GM04503 (cell line): ENCODE measurements at places on chromosomes 1 and 21.
A peak's percentile ranks its signal among the peaks of the same experiment; 100 is the strongest.

DNA sequence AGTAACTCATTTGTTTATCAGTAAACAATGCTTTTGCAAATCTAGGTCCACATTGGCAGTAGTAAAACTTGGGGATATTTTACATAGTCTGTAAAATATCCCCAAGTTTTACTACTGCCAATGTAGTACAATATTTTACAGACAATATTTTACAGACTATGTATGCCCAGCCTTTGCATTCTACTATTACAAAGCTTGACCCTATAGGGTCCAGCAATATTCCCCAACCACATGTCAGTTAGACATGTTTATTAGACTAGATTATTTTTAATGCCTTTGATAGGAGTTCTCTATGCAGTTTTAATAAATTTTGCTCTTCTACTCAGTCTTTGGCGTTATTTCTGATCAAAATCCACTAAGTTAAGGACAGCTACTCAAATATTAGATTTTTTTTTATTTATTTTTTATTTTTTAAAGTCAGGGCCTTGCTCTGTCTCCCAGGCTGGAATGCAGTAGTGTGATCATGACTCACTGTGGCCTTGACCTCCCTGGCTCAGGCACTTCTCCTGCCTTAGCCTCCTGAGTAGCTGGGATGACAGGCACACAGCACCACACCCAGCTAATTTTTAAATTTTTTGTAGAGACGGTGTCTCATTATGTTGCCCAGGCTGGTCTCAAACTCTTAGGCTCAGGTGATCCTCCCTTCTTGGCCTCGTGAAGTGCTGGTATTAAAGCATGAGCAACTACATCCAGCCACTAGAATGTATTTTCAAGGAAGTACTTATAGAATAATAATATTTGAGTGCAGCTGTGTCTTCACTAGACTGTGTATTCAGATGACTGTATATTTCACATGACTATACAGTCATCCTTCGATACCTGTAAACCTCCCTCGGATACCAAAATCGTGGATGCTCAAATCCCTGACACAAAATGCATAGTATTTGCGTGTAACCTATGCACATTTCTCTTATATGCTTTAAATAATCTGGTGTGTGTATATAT lies 19.8 kb downstream of the MIER1 start:
- DNase-seq = peak; percentile 42

GRCh38 chr1:238248356-238248755 lies 357.6 kb upstream of the ZP4 start:
- DNase-seq = no peak

GRCh38 chr1:113834716-113835115 lies 22.4 kb upstream of the RSBN1 start:
- DNase-seq = no peak

GRCh38 chr1:65235867-65236805 lies 73.2 kb upstream of the DNAJC6 start:
- no peak for DNase-seq

DNA sequence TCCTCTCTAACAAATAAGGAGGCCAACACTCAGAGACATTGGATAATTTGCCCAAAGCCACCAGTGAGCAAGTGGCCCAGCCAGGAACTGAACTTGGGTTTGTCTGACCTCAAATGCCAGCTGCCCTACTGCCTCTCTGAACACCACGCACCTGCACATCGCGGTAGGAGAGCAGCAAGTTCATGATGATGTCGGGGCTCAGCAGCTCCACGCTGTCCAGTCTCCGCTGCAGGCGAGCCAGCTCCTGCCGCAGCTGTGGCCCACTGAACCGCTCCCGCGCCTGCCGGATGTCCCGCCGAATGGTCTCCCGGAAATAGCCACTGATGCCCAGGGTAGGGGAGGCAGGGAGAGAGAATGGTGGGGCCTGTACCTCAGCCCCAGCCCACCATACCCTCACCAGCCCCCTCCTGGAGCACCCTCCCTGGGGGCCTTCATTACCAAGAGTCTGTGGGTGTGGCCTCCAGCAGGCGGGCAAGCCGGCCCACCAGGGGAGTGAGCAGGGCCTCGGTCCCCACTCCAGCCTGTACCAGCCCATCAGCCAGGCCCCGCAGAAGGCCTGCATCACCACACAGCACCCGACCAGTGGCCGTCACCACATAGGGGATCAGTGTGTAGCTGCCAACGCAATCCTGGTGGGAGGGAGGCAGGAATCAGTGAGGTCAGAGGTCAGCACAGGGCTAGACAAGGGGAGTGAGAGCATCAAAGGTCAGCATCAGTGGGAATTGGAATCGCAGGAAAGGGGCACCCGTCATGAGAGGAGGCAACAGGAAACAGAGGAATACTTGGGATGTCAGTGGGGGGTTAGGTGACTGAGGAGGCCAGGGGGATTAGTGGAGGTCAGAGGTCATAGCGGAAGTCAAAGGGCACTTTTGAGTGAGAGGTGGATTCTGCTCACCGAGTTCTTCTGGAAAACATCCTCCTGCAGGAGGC lies 2.7 kb downstream of the MAP3K6 start:
- no peak for DNase-seq

GRCh38 chr1:79568411-79568810 lies 561.9 kb upstream of the ADGRL4 start:
- no peak for DNase-seq

- DNase-seq = no peak
These were observed 565.3 kb upstream of the NEGR1 start for GRCh38 chr1:72847651-72848050.

DNA sequence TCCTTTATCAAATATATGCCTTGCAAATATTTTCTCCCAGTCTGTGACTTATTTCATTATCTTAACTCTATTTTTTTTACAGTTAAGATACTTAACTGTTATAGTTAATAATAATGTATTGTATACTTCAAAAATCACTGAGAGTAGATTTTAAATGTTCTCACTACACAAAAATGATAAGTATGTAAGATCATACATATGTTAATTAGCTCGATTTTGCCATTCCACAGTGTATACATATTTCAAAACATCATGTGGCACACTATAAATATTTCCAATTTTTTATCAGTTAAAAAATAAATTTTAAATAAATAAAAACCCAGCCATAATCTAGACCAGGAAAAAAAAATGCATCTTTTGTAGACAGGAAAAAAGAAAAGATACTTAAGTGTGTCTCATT lies 27.2 kb downstream of the CTTNBP2NL start:
- no peak for DNase-seq

- no peak for DNase-seq
These were observed 147.5 kb downstream of the RRAGC start for GRCh38 chr1:38712046-38712445.

DNA sequence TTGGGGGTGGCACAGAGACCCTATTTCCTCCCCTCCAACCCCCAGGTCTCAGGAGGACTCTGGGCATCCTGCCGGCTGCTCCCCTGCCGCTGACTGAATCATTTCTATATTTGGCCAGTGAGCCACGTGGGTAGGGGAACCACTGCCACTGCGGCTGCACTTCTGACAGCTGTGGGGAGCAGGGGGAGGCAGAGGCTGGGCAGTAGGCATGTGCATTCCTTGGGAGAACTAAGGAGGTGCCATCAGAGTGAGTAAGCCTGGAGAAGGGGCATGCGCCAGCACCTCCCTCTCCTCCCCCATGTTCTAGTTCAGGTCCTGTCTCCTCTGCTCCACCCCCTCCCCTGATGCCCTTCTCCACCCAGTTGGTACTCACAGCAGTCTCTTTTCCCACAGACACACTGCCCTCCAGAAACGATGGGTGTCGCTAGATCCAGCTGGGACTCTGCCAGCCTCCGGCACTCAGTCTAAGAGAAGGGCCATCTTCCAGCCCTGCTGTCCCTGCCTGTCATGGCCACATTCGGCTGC lies 12.0 kb downstream of the PPFIA4 start:
- DNase-seq = peak; percentile 69

- no peak for DNase-seq
These were observed 673 bp downstream of the PIK3C2B start for GRCh38 chr1:204493984-204494280.

- DNase-seq = no peak
These were observed at the start of gene SH3D21 for GRCh38 chr1:36306210-36306901. SH3D21 (plus strand) TSS chr1:36306368; CDS start chr1:36306421, 53 bp downstream.

DNA sequence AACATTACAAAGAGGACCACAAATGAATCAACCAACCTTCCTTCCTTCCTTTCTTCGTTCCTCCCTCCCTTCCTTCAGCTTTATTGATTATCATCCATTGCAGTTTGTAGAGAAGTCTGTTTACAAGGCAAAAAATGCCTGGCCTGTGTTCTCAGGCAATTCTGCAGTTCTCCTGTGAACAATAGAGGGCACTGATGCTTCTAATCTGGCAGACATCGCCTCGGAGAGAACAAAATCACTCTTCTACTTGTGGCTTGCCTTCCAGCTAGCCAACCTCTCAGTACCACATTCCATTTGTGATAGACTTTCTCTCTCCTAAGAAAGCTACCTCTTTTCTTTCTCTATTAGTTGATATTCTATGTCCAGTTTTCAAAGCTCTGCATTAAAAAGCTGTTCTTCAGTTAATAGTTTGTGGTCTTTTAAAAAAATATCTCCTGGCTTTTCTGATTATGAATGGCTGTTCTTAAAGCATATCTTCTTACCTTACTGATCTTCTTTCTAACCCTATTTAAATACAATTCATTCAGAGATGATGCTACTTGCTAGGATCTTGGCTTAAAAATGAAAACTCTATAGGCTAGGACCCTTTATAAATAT lies 26.9 kb upstream of the ESRRG start:
- peak; percentile 3 for DNase-seq

GRCh38 chr1:187999973-188000372 lies 1171.2 kb downstream of the PLA2G4A start:
- no peak for DNase-seq

DNA sequence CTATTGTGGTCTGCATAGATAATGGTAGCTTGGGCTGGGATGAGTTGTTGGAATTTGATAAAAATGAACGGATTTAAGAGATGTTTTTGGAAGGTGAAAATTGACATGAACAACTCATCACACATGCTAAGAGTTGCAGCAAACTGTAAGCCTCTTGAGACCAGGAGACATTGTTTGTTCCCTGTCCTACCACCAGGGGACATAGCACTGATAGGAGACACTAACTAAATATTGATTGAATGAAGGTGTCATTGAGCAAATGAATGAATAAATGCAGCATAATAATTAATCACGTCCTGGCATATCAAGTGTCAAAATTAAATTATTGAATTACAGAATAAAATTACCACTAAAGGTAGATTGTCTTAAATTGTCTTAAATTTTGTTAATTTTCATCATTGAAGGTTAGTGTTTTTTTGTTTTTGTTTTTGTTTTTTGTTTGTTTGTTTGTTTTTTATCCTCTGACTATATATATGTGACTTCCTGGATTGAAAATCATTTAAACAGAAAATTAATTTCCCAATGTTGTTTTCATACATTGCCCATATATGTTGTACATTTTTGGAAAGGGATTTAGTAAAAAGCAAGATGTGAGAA lies 285.3 kb upstream of the C1orf105 start:
- DNase-seq = no peak

DNA sequence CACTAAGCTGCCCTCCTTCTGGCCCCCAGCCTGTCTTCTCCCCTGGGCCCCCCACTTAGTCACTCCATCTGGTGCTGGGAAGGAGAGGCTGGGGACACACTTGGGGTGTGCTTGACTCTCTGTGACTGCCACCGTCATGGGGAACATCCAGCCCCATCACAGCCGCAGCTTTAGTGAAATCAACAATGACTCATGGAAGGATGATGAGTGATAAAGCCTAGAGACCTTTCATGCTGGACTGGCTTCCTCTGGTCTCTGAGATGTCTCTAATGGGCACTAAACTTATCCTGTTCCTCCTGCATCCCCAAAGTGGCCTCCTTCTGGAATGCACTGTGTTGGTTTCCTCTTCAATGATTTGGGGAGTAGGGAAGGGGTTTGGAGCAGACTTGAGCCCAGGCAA lies 172.9 kb downstream of the GRIK3 start:
- no peak for DNase-seq

DNA sequence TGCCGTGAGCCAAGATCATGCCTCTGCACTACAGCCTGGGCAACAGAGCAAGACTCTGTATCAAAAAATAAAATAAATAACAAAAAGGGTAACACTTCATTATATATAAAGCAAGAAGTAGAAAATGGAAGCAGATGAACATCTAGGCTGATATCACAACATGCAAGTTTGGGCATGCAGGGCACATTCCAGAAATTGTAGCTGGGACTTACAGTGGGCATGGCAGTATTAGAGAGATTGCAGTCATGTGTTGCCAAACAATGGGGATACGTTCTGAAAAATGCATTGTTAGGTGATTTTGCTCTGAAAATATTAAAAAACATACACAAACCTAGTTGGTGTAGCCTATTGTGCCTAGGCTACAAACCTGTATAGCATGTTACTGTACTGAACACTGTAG lies 441.0 kb upstream of the PRMT6 start:
- no peak for DNase-seq

- no peak for DNase-seq
These were observed 19.4 kb downstream of the BLZF1 start for GRCh38 chr1:169387399-169387798.

GRCh38 chr1:13749543-13750341 lies 49.8 kb downstream of the PRDM2 start:
- no peak for DNase-seq

DNA sequence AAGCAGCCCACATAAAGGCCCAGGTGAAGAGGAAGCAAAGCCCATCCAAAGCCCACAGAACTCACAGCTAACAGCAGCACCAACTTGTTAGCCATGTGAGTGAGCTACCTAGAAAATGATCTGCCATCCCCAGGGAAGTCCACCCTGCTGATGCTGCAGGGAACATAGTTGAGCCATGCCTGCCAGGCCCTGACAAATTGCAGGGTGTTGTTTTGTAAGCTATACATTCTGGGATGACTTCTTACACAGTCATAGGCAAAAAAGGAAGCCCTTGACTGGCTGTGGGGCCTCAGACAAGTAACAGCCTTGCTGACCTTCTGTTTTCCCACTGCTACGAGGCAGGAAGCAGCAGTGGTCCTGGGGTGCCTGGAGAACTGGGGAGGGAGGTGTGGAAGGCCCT lies 262.7 kb downstream of the MATN1 start:
- no peak for DNase-seq

GRCh38 chr1:220879076-220879508 lies at the start of gene HLX:
HLX (plus strand) TSS chr1:220879443; CDS start chr1:220879858, 415 bp downstream.
- DNase-seq = peak; percentile 73

DNA sequence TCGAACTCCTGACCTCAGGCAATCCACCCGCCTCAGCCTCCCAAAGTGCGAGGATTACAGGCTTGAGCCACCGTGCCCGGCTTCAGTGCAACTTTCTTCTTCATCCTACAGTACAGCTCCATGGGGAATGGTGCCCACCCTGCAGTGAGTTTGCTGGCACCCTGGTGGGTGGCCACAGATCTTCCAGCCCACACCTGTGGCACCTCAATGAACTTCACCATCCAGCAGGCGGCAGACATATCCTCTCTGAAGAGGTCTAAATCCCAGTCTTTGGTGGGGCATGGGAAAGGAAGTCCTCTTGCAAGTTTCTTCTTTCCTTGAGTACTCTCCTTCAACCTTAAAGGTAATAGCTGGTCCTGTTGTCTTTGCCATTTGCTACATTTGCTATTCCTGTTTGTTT lies 18.1 kb upstream of the ZBTB8A start:
- DNase-seq = no peak

DNA sequence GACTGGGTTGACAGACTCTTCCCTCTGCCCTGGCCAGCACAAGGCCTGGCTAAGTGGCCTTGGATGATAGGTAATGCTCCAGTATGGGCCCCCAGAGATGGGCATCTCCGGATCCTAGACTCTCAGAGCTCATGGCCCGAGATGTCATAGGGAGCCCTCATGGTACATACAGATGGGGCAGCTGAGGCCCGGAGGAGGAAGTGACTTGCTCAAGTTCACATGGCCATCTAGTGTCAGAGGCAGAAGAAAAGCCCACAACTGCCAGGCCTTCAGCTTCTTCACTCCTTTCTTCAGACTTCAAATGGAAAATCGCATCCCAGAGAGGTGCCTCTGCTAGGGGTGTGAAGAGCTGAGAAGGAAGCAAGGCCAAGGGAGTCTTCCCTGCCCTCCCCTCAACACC lies 46.8 kb upstream of the SYNC start:
- no peak for DNase-seq
